ENCODE measurements at places on chromosomes 13 and 19. TPM values are rescaled to one million over a fixed set of nuclear protein-coding genes. Genes with fewer than 3 reads are reported as not detected.

The SPIB gene
- total RNA-seq = not detected

The SERPINE3 gene
- not detected for total RNA-seq

The ZNF418 gene
- total RNA-seq = not detected

The CCDC106 gene
- 7.8 TPM for total RNA-seq

The AMER2 gene
- total RNA-seq = not detected

The ERICH6B gene
- total RNA-seq = not detected

The ZNF813 gene
- total RNA-seq = not detected

The ZNF625 gene
- total RNA-seq = not detected

The TEX29 gene
- total RNA-seq = not detected

The KLK4 gene
- total RNA-seq = not detected

The PRODH2 gene
- total RNA-seq = 0.17 TPM

The ZNF763 gene
- total RNA-seq = 7.0 TPM

The ZNF253 gene
- total RNA-seq = 3.5 TPM

The KRTDAP gene
- total RNA-seq = not detected

The ZNF543 gene
- 9.3 TPM for total RNA-seq

The RNF113B gene
- not detected for total RNA-seq

The IGLON5 gene
- not detected for total RNA-seq

The ICAM5 gene
- total RNA-seq = 0.20 TPM

The NLRP5 gene
- total RNA-seq = not detected

The USHBP1 gene
- not detected for total RNA-seq

The KLK12 gene
- not detected for total RNA-seq
